ENCODE measurements at places on chromosomes 16 and 17.

DNA sequence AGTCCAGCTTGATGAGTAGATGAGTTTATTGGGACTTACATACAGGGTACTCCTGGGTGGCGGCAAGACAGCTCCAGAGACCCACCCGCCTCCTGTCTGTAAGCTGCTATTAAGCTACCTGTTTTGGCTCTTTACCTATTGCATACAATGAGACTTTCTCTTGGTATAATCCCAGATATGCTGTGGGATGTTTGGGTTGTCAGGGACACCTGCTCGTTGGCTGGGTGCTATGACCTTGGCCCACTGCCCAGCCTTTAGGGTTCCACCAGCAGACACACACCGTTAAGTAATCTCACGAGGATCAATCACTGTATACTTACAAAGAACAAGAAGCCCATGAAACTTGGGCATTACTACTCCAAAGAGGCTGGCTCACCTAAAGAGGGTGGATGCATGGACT is 116.4 kb downstream of the NPIPB5 start:
- DNase-seq: no peak

- no peak for DNase-seq
These were observed 61.6 kb downstream of the RGS9 start for GRCh38 chr17:65198653-65199382.

- no peak for DNase-seq
These were observed 121.0 kb downstream of the COPRS start for GRCh38 chr17:31738067-31738466.

GRCh38 chr17:33269337-33270060 is 23.6 kb downstream of the ASIC2 start:
- DNase-seq: no peak

GRCh38 chr16:57609541-57610401 is 18.7 kb upstream of the ADGRG1 start:
- DNase-seq: peak; percentile 72

GRCh38 chr16:27476240-27476639 is 73.5 kb downstream of the GTF3C1 start:
- DNase-seq: no peak

- DNase-seq: no peak
These were observed 748 bp downstream of the SMTNL2 start for GRCh38 chr17:4584917-4585637.

- DNase-seq: no peak
These were observed 95.9 kb downstream of the METRNL start for GRCh38 chr17:83175119-83175821.

DNA sequence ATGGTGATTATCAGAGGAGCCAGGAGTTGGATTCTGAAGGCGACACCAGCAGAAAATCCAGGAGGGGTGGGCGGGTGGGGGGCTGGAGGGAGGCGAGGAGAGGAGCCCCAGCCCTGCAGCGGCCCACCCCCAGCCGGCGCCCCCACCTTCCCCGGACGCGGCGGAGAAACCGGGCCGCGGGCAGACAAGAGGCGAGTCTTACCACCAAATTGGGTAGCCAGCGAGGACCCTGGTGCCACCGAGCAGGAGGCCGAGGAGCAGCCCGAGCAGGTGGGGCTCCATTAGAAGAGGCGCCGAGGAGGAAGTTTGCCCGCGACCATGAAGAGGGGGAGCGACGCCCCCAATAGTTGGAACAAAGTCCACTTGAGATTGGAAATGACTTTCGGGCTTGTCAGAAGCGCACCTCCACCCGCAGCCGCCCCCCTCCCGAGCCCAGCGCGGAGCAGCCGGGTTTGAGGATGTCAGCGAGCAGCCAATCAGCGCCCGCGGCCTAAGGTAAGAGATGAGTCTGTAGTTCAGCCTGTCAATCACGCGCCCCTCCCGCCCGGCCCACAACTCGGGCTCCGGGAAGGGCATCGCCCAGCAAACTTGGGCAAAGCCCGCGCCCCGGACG is at the start of gene WNT3:
TSS of gene WNT3 (minus strand) at position 377 of the 613 bp plus-strand sequence. CDS start at position 282, 95 bp downstream.
- peak; percentile 26 for DNase-seq

GRCh38 chr17:15965528-15965927 is 20.6 kb downstream of the ADORA2B start:
- no peak for DNase-seq

- DNase-seq: no peak
These were observed at the start of gene SKAP1 for GRCh38 chr17:48429638-48430586. Gene SKAP1 (minus strand): TSS chr17:48430214.

- DNase-seq: no peak
These were observed 133.2 kb upstream of the SOX9 start for GRCh38 chr17:71987634-71988033.

- no peak for DNase-seq
These were observed 13.1 kb upstream of the DUSP14 start for GRCh38 chr17:37476431-37477120.

DNA sequence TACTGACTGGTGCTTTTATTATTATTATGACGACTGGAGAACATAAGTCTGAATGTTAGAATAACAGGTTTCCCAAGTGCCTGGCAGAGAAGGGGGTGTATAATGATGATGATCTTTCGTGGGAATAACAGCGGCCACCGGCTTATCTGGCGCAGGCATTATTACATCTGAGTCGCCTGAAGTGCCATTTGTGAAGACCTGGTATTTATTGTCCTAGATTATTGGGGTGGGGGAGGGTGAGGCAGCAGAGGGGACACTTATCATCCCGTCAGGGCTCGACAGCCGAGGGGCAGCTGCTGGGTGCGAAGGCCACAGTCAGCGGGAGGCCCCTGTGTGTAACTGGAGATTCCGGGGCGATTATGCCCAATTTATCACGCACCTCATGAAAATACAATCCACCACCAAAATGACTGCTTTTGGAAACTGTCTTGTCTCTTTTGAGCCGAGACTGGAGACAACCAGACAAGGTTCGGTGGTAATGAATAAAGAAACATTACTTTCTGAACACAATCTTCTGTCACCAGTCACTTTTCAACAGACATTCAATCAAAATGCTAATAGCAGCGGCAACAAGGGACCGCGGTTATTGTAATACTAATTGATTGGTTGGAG is 199.3 kb downstream of the CCDC182 start:
- DNase-seq: no peak

DNA sequence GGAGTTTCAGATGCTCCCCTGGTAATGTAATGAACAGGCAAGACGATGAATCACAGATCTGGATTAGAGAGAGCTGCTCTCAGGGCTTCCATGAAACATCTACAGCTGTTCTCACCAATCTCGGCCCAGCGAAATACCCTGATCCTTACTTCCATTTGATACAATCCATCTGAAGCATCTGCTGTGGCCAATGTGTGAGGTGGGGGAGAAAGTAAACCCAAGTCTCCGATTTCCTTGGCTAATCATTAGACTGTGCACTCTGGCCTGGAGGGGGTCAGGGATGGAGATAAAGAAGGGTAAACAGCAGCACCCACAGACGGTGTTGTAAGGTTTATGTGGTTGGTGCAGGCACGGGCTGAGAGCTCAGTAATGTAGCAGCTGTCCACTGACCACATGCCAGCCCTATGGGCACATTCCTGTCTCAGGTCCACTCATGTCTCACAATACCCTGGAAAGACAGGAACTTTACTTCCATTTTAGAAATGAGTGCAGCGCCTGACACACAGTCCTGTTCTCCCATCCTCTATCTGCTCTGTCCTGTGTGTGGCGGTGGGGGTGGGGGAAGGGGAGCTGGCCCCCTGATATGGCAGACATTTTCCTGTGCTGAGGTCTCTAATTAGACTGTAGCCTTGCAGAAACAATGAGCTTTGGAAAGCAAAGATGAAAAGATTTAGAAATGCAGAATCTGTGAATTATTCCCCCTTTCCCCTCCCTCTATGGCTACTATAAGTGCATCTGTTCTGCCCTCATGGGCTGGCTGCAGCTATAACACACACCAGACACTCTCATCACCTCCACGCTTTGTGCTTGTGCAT is 48.3 kb upstream of the ERN1 start:
- DNase-seq: no peak

DNA sequence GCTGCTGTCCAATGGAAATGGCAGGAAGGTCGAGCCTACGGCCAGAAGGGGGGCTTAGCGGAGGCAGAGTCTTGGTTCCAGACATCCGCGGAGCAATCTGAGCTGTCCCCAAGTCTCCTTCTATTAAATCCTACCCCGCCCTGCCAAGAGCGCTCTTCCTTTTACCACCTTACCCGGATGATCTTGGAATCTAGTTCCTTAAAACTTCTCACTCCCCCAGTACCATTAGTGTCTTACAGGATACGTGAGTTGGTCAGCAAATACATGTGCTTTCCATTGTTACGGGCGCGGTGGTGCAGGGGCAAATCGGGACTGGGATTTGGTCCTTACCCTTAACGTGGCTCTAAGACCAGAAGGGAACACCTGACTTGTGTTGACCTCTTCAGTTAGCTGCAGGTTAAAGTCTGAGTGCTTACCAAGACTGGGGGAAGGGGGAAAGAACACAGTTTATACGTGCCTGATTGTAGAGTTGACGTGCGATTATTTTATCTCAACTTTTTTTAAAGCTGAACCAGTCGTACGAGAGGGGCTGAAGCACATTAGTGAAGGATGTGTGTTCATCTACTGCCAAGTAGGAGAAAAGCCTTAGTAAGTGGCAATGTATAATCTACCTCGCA is 495 bp downstream of the TXNDC17 start:
- no peak for DNase-seq

GRCh38 chr16:10137341-10137740 is 44.9 kb downstream of the GRIN2A start:
- no peak for DNase-seq

- DNase-seq: no peak
These were observed 34.8 kb upstream of the GAS7 start for GRCh38 chr17:10233161-10233560.

GRCh38 chr16:49531931-49532840 is 158.6 kb downstream of the C16orf78 start:
- no peak for DNase-seq

- no peak for DNase-seq
These were observed 45.4 kb downstream of the NKD1 start for GRCh38 chr16:50593410-50594150.

DNA sequence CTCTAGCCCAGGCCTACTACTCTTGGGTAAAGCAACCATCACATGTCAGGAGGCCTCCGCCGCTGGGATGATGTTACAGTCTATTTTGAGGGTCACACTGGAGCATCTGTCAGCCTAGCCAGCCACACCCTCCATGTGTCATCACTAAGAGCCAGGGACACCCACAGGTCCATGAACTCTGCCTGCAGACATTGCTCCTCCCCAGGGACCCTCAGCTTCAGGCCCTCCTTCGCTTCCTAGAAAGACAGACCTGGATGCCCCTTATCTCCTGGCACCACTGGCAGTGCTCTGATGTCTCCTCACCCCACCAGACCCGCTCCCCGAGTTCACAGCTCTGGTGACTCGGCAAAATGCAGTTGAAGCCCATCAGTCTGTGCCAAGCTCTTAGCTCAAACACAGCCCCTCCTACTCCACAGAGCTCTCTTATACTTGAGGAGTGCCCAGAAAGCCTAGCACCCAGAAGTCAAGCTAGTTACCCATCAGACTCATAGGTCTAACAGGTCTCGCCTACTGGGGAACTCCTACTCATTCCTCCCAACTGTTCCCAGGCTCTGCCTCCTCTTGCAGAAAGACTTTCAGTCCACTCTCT is 5.9 kb downstream of the RANBP10 start:
- no peak for DNase-seq

- DNase-seq: no peak
These were observed 35.7 kb downstream of the GNAO1 start for GRCh38 chr16:56226845-56227525.

- no peak for DNase-seq
These were observed 20.2 kb upstream of the CCL1 start for GRCh38 chr17:34383216-34383615.

- DNase-seq: no peak
These were observed 23.9 kb downstream of the USP22 start for GRCh38 chr17:21018894-21019293.

GRCh38 chr17:67293251-67294203 is 48.5 kb upstream of the HELZ start:
- peak; percentile 47 for DNase-seq

DNA sequence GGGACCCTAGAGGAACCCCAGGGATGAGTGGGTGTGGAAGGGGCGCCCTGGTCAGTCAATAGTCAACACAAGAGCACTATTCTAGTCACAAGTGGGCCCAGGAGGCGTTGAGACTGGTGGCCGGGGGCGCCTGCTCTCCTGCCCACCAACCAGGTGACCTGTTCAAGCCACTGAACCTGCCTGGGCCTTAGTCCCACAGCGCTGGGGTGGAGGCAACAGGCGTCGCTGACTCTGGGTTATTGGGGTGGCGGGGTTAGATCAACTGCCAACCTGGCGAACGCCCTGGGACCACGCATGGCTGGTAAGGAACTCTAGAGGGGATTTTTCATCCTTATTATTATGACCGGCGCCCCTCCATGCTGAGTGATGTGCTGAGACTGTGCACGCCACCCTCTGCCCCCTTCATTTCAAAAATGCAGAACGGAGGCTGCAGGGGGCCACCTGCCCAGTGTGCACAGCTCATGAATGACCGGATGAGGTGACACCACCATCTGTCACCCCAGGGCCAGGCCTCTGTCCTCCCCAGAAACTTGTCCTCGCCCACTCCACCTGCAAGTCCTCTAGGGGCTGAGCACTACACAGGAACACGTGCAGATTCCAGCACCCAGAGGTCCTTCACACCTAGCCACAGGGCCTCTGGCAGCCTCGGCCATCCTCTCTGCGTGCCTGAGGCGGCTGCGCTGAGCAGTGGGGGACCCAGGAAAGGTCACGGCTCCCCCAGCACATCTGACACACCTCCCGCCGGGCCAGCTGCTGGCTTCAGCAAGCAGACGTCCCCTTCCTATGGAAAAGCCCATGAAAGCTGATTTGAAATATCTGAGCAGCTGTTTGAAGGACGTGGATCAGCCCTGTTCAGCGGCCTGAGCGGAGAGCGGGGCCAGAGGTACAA is 51.6 kb upstream of the DNAH17 start:
- no peak for DNase-seq

DNA sequence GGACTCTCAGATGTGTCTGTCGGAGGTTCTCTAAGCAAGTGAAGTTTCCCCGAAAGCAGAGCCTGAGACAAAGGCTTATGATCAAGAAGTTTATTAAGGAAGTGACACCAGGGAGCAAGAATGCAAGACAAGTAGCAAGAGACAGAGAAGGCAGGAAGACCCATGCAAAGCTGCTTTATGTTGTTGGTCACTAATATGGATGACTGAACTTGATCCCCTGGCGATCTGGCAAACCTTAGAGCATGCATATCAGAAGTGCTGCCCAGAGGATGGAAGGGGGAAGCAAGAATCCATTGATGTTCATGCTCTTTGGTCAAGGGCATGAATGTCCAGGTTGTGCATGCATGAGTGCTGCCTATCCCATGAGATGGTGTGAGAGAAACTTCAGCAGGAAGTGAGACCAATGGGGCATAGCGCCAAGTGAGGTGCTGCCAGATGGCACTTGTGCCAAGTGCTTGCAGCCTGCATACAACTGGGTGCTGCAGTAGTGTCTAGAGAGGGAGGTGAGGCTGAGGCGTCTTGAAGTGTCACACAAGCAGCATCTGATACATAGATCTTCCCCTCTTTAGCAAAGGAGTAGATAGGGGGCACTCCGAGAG is 176.5 kb downstream of the SALL1 start:
- no peak for DNase-seq

- DNase-seq: no peak
These were observed 18.3 kb upstream of the LITAF start for GRCh38 chr16:11604783-11605563.
